ENCODE measurements at places on chromosomes 4 and X. TPM values are rescaled to one million over a fixed set of nuclear protein-coding genes. Genes with fewer than 3 reads are reported as not detected.
A peak's percentile ranks its signal among the peaks of the same experiment; 100 is the strongest.

PLK4 gene
- 0.75 TPM for total RNA-seq

DNA sequence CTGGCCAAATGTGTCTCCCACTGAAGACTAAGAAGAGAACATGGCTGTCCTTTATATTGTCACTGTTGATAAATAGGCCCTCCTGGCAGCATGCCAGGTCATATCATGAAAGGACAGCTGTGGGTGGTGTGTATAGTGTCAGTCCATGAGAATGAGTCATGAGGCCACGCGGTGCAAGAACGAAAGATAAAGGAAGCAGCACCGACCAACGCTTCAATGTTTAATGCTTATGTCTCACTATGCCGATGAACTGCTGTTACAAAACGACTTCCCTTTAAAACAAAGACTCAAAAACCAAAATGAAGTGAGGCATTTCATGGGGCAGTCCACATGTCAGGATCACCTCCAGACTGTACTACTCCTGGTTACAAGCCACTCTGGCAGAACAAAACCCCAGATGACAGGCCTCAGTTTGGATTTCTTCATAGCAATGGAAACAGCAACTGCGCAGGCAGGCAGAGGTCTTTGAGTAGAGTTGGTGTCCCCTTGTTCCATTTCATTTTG, 5.2 kb upstream of the TCEANC start:
- DNase-seq: no peak

GRCh38 chr4:122453384-122453995, 3.0 kb downstream of the IL2 start:
- DNase-seq: no peak

DNA sequence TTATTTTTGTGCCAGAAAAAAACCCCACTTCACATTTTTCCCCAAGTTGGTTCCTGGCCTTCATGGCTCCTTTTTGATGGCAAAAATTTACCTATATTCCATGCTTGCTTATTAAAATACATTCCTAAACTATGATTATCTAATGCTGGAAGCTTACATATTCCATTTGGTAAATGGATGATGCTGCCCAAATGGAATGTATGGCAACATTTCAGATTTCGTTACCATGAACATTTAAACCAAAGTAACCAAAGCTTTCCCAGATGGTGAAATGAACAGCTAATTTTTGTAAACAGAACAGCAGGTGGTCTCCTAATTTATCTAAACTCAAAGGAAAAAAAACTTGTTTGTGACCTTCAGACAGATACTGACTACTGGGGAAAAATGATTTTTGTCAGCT, 110.8 kb upstream of the TEX13A start:
- no peak for DNase-seq

GRCh38 chrX:107729558-107730297, 45.9 kb downstream of the TSC22D3 start:
- DNase-seq: peak; percentile 84

DNA sequence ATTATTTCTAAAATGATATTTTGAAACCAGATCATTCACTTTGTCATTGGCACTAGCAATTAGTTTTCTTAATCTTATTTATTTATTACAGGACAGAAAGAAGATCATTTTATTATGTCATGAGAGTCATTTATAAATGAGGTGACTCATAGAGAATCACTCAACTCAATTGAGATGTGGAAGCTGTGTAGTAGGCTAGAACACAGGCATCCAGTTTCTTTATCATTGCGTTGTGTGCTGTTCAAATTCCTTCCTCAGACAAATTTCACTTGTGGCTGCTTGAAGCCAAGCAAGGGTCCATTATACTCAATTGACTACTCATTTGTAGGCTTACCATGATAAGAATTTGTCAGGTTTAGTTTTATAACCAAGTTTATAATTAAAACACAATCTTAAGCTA, 87.6 kb downstream of the MRPL1 start:
- no peak for DNase-seq
